ENCODE measurements at places on chromosomes 12 and 14.

- no peak for DNase-seq
Observed at GRCh38 chr14:50410921-50411320, 14.2 kb upstream of the CDKL1 start.

DNA sequence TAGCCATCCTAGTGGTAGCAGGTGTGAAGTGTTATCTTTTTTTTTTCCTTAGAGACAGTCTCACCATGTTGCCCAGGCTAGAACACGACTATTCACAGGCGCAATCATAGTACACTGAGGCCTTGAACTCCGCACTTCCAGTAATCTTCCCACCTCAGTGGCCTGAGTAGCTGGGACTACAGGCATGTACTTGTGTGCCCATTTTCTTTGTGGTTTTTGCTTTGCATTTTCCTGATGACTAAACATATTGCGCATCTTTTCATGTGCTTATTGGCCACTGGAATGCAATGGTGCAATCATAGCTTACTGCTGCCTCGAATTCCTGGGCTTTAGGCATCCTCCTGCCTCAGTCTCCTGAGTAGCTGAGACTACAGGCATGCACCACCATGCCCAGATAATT is 33.3 kb upstream of the GCH1 start:
- DNase-seq: no peak

GRCh38 chr12:69886715-69887114 is 61.7 kb downstream of the MYRFL start:
- no peak for DNase-seq

- DNase-seq: no peak
Observed at GRCh38 chr12:45509187-45509586, 220.3 kb upstream of the ARID2 start.

DNA sequence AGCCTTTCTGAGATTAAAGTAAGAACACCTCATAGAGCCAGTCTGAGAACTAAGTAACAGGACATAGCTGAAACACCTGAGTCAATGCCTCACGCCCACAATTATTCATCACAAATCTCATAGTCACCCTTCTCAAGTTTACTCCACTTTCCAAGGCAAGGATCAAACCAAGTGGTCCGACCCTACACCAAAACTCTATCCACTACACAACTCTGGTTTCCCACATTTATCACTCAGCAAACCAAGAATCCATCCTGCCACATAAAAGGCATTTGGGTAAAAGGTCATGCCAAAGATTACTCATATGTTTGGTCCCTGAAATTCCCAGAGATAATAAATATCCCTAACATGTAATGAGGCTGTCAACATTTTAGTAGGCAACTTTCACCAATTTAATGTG is 144.1 kb downstream of the RPAP3 start:
- DNase-seq: no peak

GRCh38 chr14:96135285-96135684 is 69.4 kb upstream of the BDKRB2 start:
- DNase-seq: peak; percentile 44

GRCh38 chr14:33938131-33938949 is 12.5 kb downstream of the EGLN3 start:
- peak; percentile 56 for DNase-seq

DNA sequence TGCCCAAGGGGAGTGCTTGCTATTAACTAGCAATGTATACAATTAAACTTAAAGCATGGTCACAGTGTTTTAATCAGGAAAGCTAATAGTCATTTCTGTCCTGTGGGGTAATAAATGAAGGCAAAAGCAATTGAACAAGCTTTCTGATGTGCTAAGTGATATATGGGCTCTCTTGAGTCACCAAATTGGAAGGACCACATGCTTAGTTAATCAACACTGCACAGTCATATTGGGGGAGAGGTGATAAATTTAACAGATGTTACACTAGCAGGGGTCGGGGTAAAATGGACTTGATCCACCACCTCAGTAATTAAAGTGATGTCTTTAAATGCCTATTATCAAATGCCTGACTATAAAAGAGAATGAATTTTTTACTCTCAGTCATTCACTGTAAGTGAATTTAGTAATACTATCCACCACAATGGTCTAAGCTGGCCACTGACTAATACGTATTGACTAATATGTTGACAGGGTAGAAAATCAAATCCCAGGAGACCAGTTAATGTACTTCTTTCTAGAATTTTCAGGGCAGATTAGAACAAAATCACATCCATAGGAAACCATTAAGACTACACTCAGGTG is 736.3 kb downstream of the RPS29 start:
- DNase-seq: no peak

GRCh38 chr14:31479027-31479426 is 8.8 kb downstream of the GPR33 start:
- DNase-seq: no peak

DNA sequence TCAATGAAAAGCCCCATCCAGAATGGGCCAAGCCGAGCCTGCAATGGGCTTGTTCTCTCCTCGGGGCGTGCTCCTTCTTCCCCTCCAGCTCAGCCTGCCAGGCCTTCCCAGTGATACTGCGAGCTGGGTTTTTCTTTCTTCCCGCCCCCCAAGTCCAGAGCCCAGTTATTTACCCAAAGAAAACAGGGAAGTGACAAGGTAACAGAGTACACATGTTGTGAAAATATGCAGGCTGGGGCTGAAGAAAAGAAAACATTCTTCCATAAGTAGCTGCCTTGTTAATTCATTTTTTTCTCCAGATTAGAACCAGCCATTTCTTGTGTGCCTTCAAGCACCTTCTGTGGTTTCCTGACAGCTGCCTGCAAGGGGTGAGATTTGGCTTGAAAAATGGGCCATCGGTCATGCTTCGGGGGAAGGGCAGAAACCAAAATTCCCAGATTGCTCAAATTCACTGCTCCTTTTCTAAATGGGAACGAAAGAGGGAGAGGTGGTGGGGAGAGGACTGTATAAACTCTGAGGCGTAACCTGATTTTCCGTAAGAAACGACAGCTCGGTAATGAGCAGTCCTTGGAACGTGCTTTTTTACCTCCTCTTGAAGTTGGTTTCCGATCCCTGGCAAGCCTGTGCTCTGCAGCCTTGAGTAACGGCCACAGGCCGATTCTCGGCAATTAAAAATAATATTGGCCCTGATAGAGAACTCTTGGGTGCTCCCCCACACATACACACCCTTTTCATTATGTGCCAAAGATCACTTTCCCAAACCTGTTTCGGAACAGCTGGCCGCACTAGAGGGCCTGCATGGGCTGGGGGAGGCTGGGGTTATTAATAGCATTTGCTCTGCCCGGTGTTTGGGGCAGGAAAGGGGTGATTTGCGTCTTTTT is 229.4 kb downstream of the ZFP36L1 start:
- DNase-seq: no peak

DNA sequence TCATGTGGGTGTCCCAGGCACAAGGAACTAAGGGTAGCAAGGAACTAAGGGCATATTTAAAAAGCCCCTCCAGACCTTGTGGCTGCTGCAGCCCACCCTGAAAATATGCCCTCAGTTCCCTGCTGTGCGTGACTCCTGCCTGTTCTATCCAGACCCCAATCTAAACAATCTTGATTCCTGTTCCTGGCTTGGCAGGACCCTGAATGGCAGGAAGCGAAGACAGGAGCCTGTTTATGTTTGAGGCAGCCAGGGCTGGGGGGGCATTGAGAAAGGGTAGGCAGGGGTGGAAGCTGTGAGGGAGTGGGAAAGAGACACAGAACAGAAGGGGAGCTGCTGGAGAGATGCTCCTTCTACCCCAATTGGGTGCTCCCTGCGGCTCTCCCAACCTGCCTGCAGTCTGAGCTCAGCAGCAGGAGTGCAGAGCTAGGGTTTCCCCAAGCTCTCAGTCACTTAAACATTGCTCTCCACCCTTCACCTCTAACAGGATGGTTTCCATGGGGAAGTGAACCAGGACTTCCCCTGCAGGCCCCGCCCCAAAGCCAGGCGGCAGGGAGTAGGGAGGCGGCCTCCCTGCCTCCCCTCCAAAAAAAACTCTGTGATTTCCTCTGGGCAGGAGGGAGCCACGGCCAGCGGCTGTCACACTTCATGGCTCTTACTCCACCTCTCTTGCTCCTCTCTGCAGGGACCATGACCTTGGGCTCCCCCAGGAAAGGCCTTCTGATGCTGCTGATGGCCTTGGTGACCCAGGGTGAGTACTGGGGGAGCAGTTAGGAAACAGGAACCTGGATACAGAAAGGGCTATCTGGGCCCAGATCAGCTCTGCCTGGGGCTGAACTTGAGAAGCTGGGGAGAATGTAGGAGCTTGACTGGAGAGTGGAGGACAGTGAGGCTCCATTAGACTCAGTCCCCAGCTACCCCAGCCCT is 4.7 kb downstream of the ACVRL1 start:
- DNase-seq: peak; percentile 95

- no peak for DNase-seq
Observed at GRCh38 chr14:45133683-45134050, 614 bp downstream of the FKBP3 start.

Data from lung microvascular endothelial cell (primary cell).